ENCODE measurements at places on chromosomes 3 and 15. TPM values are rescaled to one million over a fixed set of nuclear protein-coding genes. Genes with fewer than 3 reads are reported as not detected.

- no peak for DNase-seq
These were observed 51.6 kb downstream of the ABHD2 start for GRCh38 chr15:89139613-89140499.

GRCh38 chr3:172582712-172583111 lies 59.5 kb upstream of the TNFSF10 start:
- DNase-seq = no peak

DNA sequence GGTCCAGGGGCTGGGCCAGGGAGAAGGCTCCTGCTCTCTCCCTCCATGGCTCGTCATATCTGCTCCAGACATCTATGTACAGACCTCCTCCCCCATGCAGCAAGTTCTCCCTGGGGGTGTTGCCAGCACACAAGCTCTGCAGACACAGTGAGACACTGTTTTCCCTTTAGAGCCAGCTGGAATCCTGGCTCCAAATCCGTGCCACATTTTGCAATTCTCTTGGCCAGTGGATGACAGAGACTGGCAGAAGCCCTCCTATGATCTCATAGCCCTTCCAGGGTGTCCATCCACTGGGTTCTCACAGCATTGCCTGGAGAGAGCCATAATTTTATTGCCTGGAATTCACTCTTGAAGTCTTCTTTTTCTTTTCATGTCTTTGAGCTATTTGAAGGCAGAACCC lies 203.9 kb downstream of the TLE3 start:
- DNase-seq = peak; percentile 37

- DNase-seq = peak; percentile 62
These were observed 46.3 kb downstream of the GPR171 start for GRCh38 chr3:151156618-151157216.

DNA sequence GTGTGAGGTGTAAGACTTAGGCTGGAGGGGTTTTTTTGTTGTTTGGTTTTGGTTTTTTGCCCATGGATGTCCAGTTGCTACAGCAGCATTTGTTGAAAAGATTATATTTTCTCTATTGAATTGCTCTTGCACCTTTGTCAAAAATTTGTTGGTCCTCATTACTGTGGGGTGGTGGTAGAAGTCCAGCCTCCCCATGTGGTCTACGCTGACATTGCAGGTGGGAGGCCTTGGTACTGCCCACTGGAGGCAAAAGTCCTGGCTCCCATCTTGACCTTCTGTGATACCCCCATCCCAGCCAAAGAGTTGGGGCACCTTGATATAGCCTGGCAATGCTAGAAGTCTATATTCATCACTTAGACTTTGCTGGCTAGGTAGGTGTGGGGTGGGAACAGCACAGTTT lies 5.4 kb upstream of the RAB6B start:
- no peak for DNase-seq

DNA sequence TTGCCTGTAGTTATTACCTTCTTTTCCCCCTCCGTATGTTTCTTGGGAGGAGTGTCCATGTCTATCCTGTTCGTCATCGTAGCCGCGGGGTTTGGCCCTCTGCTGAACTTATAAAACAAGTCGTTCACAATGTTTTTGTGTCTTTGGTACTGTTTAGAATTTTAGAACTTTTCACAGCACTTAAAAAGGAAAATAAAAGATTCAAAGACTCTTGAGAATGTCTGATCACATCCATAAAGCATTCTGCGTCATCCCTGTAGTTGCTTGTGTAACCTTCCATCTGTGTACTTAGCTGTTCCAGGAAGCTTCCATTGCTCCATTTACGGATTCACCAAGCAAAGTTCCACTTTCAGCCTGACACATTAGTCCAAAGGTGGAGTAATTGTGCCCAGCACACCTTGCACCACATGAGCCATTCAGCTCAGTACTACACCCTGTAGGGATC lies 677.1 kb upstream of the NR2F2 start:
- DNase-seq = no peak

DNA sequence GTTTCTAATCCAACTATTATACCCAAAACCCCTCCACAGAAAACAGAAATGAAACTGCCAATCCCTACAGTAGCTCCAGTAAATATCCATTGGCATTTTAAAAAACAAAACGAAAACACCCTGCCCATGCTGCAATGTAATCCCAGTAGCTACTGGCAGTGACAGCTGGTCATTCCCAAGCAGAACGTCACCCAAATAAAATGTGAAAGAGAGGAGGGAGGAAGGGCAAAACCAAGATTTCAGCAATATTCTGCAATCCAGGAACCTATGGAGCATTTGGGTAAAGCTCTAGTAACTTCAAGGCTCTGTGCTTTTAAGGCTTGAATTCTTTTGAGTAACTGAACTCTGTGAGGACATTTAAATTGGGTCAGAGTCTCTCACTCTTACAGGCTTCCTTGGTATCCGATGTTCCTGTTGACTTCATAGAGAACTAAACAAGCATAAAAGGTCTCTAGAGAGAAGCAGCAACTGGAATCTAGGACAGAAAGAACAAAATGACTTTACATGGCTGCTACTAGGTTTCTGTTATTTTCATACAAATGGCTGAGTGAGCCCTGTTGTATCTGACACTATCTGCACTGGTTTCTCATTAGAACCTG lies 136.2 kb downstream of the TNIK start:
- no peak for DNase-seq

DNA sequence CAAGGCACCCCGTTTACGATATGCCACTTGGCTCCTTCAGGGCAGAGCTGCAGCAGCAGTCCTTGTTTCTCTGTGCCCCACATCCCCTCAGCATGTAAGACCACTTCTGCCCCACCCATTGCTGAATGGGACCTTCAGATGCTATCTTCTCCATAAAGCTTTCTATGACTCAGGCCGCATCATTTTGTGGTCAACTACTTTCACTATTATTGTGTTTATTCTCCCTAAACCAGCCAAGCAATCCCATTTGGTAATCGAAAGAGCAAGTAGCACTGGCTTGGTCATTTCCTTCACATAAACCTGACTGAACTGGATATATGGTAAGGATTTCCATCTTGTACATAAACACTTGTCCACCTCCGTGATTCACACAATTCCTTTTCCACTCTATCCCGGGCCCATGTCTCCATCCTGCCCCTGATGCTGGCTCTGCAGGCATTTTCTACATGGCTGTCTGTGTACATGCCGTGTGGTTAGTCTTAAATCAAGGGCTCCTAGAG lies 25.7 kb downstream of the LIPC start:
- DNase-seq = no peak

DNA sequence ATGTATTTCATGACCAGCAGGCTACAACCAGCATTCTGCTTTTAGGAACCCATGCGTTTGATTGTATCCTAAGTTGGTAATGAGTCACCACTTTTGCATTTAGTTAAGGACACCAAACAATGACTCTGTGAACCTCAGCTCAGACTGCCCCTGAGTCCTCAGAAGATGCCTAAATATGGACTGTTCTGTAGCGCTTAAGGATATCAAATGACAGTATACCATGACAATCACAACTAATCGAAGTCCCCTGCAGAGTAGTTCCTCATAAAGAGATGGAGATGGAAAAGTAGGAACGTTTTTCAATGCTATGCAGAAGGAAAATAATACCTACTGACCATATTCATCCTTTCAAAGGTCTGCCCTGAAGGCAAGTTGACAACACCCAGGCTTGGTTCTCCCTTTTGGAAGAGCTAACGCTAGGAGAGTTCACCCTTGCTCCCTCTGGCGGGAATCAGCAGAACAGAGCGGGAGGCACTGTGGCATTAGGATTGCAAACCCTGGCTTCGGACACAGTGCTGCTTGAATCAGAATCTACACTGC lies 508.6 kb downstream of the FHIT start:
- no peak for DNase-seq

GRCh38 chr3:123412811-123413604 lies 35.9 kb downstream of the ADCY5 start:
- DNase-seq = peak; percentile 50

DNA sequence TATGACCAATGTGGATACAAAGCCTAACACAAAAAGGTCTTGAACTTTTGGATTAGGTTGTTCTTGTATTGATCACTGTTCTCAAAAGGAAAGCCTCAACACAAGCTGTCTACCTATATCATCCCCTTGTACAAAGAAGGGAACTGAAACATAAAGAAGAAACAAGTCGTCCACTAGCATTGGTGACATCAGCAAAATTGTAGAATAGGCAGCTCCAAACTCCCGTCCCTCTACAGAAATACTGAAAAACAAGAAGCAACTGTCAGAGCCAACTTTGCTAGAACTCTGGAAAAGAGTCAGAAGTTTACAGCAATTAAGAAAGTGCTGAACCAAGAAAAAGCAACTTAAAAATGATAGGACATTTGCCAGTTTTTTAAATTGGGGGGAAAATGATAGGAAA lies 7.5 kb upstream of the NR1I2 start:
- no peak for DNase-seq

DNA sequence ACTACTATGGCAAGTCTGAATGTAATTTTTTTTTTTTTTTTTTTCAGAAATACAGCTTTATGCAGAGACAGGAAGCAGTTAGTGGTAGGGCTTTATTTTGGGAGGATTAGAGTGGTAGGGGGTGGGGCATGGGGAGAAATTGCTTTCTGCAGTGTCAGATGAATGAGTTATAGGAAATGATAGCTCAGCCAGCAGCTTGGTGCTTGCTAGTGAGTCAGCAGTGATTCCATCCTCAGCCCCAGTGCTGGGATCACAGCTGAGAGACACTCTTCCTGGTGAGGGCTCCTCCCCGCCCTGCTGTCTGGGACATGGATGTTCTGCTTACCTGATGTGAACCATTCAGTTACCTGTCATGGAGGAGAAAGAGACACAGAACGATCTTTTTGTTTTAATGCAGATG lies 39.6 kb downstream of the SEMA6D start:
- DNase-seq = no peak

DNA sequence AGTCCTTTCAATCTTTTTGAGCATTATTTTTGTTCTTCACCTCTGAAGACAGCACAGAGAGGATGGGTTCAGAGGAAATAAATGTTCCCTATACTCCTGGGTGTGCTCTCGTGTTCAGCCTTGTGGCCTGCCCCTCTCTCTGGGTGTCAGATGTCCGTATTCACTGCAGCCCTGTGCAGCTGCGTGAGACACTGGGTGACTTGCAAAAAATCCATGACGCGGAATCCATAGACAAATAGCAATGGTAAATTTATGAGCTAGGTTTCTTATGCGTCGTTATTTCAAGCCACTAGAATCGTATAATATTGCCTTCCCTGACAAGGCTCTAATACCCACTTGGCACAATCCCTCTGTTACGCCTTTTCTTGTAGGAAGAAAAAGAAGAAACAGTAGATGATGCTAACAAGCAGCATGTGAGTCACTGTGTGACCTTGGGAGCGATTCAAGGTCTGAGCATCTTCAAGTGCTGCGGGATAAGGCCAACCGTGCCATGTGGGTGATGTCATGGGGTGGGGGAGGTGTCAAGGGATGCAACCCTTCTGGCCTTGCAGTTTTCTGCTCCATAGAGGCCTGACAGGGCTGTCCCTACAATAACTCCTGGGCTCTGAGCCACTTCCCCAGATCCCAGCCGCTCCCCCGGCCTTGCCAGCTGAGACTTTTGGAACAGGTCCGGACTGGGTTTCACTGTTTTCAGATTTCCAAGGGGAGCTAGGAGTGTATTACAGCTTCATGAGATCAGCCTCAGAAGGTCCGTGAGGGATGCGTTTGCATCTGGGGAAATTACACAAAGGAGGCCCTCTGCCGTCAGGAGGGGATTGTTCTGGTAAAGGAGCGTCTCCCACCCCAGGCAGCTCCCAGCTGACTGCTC lies 47.6 kb upstream of the POMGNT2 start:
- peak; percentile 14 for DNase-seq

The TAGLN3 gene
- polyA plus RNA-seq = 2.3 TPM

The SCAANT1 gene
- polyA plus RNA-seq = 1.0 TPM

The MUC20 gene
- polyA plus RNA-seq = 32.5 TPM

The SAMMSON gene
- polyA plus RNA-seq = not detected

The ST8SIA2 gene
- 5.3 TPM for polyA plus RNA-seq

The PPARG gene
- 28.5 TPM for polyA plus RNA-seq

The NR2E3 gene
- 1.0 TPM for polyA plus RNA-seq

The MYEF2 gene
- polyA plus RNA-seq = 159 TPM
